ENCODE measurements at places on chromosomes 16 and 17.

DNA sequence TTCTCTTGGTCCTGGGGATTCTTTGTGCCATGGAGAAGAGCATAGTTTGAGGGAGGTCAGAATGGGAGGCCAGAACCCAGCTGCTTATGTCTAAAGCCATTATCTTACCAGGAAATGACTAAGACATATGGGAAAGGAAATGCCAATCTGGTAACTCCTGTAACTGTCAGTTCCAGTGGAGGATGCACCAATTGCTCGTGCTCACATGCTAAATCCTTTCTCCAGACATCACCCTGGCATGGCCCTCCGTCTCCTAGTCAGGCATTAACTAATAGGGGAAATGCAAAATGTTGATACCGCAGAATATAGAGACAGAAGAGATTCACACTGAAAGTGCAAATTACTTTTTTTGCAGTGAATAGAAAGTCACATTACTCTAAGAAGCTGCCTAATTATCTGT lies 255.6 kb upstream of the HSBP1 start:
- no peak for DNase-seq

DNA sequence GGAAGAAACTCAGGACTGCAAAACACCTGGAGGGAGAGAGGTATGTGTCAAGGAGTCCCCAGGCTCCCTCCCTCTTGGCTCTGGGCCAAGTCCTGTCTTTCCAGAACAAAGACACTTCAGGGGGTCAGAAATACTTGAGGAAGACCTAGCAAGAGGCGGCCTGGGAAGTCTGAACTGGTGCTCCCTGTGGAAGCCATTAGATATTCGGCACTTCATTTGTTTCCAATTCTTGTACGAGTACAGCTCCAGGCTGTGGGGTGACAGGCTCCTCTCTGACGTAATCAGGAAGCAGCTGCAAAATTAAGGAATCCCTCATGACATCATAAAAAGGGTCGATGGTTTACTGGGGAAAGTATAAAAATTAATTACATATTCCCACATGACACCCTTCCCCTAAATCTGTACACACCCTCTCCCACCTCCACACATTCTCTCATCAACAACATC lies 108.7 kb downstream of the SMG6 start:
- no peak for DNase-seq

GRCh38 chr17:49576088-49576916 lies 631 bp downstream of the NXPH3 start:
- DNase-seq: no peak

DNA sequence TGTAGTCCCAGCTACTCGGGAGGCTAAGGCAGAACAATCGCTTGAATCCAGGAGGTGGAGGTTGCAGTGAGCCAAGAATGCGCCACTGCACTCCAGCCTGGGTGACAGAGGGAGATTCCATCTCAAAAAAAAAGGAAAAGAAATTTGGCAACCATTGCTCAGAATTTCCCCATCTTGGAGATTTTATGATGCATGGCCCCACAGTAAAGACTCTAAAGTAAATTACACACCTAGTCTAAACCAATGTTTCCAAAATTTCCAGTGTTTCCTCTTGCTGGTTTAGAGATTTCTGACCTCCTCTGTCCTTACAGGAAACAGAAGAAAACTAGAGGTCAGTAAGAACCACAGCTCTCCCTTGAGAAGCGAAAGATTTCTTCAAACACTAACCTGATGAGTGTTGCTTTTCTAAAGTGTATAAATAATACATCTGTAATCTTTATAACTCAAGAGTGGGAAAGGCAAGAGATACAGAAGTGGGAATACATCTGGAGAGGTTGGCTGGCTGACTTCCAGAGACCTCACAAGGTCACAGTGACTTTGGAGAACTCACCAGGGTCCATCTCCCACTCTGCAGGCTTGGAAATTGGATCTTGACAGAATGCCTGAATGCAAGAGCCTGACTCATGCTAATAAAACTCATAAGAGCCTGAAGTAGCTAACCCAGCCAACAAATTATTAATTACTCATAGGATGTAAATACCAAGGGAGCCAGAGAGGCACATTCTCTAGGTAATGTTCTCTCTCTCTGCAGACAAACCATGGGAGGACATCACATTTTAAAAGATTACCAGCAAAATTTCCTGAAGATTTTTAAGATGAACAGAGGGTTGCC lies 8.8 kb downstream of the ADAT1 start:
- no peak for DNase-seq

- no peak for DNase-seq
These were observed 16.8 kb downstream of the ZNF750 start for GRCh38 chr17:82823004-82823403.

DNA sequence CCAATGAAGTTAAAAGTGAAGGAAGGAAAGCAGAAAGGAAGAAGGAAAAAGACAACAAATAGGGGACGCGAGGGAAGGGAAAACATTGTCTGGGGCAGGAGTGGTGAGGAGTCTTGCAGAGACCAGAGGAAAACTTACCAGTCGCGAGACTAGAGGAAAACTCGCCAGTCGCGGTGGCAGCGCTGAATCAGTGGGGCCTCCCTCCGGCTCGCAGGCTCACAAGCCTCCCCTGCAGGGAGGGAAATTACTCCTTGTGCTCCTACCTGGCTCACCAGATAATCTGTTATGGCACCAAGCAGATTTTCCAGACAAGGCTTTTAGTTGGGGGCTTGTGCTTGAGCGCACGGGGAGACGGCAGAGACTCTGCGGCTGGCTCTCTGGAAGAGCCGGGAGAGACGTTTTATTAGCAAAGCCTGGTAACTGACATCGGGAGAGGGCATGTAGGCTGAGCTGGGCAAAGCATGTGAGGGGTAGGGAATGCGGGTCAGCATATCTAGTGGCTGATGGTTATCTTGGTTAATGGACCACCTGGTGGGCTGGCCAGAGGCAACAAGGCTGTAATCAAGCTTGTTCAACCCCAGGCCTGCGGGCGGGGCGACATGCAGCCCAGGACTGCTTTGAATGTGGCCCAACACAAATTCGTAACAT lies 37.1 kb downstream of the LCMT1 start:
- no peak for DNase-seq
